ENCODE measurements at places on chromosomes 11 and 22.

DNA sequence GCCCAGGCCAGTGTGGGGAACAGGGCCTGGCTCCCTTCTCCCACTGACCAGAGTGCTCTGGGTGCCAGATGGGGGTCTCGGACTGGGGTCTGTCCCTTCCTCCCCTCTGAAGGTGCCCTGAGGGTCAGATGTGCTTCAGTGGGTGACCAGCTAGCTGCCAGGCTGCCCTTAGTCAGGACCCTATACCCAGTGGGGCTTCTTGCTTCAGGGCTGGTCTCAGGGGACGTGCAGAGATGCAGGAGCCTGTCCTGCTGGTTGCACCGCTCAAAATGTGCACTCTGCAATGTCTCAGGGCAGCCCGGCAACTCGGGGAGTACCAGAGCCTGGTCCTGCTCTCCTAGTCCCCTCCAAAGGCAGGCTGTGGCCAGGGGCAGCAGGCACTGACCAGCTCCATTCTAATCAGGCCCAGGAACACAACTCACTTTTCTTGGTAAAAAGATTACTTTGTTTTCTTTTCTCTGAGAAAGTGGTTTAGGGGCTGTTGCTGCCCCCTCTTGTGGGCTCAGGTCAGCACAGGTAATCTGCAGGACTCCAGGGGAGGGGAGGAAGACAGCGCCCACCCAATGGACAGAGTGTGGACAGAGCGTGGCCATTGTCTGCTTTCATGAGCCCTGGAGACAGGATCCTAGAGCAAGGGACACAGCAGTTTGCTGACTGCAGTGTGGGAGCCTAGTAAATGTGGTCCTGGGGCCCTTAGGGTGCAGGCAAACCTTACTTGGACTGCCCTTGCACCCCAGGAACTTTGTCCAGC, 80.9 kb downstream of the MED15 start:
- DNase-seq, result no peak

GRCh38 chr11:1708716-1709115, 11.7 kb downstream of the KRTAP5-6 start:
- DNase-seq, result no peak

- no peak for DNase-seq
These were observed 62.2 kb upstream of the HEPHL1 start for GRCh38 chr11:93958991-93959390.

GRCh38 chr11:35064114-35064800, 74.7 kb upstream of the CD44 start:
- no peak for DNase-seq

- no peak for DNase-seq
These were observed 367.0 kb upstream of the CADM1 start for GRCh38 chr11:115871161-115871760.

GRCh38 chr11:59175091-59175501, 3.2 kb downstream of the DTX4 start:
- DNase-seq, result no peak

GRCh38 chr22:28034760-28035401, 115.8 kb upstream of the PITPNB start:
- DNase-seq, result no peak

DNA sequence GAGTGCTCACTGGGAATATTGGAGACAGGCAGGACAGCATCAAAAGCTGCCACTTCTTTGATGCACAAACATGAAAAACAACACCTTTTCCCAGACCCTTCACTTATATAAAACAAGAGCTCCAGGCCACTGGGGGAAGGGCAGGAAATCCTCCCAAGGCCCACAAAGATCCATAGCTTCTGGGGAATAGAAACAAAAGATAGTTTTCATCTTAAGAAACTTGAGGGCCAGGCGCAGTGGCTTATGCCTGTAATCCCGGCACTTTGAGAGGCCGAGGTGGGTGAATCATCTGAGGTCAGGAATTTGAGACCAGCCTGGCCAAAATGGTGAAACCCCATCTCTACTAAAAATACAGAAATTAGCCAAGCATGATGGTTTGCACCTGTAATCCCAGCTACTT, 15.3 kb downstream of the RTL6 start:
- DNase-seq, result no peak

- no peak for DNase-seq
These were observed 119.8 kb downstream of the PKNOX2 start for GRCh38 chr11:125284245-125284850.

- no peak for DNase-seq
These were observed at the start of gene SLC16A8 for GRCh38 chr22:38083931-38084631. Gene SLC16A8 (minus strand): TSS chr22:38084184. CDS start chr22:38082873, 1,311 bp downstream.

DNA sequence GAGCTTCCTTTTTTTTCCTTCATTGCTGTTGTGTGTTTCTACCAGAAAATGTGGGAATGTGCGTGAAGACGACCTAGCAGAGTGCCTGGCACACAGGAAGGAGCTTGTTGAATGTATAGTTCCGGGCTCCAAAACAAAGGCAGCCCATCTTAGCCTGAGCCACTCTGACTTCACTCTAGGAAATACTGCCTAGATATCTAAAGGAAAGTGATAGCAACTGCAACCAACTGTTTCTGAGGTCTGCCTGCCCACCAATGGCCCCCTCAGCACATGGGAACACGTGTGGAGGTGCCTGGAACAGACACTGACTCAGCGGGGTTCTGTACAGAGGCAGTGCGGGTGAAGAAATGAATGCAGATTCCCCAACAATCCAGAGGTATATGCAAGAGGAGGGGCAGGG, 14.7 kb upstream of the XBP1 start:
- no peak for DNase-seq

- no peak for DNase-seq
These were observed 677.7 kb downstream of the BRD1 start for GRCh38 chr22:49149721-49150608.

- peak; percentile 75 for DNase-seq
These were observed 83.1 kb upstream of the MTNR1B start for GRCh38 chr11:92886243-92886905.

- no peak for DNase-seq
These were observed 20.4 kb upstream of the UPB1 start for GRCh38 chr22:24474649-24475255.

DNA sequence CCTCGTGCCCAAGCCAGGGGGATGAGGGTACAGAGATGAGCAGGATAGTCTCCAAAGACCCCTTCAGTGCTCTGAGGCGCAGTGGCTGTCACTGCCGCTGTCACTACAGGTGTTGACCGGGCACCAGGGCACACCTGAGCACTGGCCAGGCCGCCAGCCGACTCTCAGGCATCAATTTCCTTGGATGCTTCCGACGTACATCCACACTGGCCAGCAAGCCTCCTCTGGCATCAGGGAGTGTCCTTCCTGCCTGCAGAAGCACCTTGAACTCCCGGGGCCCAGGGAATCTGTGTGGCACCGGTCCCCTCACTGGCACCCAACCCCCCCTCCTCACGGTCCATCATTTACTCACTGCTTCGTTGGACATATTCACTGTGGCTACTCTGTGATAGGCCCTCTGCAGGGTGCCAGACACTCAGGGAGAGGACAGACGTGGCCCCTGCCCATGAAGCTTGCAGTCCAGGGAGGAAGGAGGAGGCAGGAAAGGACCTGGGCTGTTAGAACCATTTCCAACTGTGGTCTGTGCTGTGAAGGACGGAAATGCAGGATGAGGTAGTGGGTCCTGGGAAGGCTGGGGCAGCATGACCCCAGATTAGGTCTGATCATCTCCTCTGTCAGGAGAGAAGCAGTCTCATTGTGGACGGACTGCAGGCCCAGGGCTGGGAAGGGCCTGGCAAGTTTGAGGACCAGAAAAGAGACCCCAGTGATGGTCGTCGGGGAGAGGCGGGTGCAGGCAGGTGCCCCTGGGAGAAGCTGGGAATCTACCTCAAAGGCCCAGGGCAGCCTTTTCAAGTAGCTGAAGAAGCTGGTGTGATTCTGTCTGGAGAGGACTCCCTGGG, 46.3 kb upstream of the ANO1 start:
- no peak for DNase-seq

DNA sequence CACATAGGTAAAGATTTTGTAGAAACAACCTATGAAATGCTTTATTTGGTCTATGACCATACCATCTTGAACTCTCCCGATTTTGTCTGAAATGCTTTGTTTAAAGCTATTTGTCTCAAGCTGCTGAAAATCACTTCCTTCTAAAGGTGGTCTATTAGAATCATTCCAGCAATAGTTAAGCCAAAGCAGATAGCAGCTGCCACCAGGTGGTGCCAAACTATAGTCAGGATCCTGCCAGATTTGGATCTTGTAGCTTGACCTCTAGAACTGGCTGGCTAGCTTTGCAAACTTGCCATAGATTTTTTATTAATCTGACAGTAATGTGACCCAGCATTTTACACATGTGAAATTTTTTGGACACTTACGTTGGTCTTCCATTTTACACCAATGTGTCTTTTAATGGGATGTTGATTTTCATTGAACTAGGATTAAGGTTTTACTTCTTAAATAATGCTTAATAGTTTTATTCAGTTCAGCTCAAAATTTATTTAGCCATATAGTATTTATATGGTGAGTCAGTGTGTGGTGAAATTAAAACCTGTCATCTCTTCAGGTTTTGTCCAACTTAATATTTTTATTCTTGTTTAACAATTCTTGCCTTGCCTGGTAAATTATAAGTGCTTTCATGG, 19.7 kb downstream of the CTR9 start:
- DNase-seq, result peak; percentile 36

DNA sequence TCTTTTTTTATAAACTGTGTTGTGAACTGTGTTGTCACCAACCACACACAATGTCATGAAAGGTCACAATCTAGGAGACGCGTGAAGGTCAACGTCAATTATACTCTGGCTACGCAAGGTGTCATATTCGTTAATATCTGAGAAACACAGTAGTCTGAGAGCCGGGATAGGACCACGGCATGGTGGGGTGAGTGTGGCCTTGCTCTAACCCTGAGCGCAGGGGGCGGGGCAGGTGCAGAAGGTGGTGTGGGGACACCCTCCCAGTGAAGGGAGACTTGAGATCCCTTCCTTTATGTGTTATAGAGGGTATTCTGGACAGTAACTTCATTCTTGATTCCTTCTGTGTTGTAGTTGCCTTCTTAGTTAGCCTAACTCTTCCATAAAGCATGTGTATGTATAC, 883.0 kb downstream of the OPCML start:
- no peak for DNase-seq

GRCh38 chr11:61645179-61645868, 34.9 kb upstream of the DAGLA start:
- no peak for DNase-seq

DNA sequence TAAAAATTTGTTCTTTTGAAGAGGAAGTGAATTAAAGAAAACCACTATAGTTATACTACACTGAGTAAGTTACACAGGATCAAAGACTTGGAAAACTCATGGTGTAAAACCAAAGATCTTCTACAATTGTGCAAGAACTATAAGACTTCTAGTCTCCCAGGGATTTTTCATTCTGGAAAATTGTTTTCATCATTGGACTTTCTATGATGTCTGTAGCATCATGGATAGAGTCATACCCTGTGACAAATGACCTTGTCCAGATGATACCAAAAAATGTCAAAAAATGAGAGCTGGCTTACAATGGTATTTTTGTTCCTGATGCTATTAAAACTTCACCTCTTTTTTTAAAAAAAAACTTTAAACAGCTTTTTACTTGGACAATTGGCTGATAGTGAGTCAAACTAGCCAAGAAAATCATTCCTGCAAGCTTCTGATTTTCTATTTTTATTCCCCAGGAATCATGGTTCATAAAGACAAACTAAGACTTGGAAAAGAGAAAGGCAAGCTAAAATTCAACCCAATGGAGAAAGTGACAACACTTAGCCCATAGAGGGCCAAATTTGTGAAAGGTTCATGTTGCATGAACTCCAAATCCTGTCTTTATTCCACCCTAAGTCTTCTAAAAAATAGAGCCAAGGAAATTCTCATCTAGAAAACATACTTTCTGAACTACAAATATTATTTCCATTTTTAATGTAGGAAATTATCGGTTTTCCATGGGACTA, 30.7 kb downstream of the ME3 start:
- DNase-seq, result no peak

DNA sequence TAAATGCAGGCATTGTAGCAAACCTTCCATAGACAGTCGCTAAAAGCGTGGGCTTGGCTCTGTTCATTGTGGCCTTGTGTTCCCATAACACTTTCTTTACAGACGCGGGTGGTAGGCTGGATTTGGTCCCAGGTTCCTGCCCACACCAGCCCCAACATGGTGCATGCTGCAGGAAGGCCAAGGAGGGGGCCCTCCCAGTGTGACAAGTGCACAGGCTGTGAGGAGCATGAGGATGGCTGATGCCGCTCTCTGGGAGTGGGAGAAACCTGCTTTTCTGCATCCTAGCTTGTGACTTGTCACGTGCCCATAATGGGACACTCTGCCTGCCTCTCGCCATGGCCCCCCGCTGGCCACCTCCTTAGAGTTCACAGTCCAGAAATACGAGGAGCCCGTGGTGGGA, 161.8 kb upstream of the B3GAT1 start:
- DNase-seq, result no peak

DNA sequence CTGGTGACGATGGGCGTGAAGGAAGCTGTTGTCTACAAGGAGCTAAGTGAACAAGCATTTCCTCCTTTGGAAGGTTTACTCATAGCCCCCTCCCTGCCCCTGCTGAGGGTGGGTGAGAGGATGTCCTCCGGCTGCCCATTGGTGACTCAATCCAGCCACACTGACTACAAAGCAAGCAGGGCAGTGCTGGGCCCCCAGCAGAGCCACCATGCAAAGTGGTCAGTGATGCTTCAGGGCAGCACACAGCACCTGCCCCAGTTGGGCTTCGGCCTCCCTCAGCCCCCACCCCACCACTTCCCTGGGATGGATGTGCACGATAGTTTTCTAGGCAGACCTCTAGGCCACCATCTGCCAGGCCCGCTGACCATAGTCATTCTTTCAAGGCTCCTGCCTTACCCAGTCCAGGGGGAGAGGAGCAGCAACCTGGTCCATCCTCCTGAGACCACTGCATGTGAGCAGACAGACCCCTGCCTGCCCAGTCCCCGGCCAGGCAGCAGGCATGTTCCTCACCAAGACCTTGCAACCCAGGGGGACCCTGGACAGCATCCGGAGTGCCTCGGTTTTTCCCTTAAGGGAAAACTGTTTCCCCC, 125.1 kb downstream of the BCR start:
- DNase-seq, result no peak

DNA sequence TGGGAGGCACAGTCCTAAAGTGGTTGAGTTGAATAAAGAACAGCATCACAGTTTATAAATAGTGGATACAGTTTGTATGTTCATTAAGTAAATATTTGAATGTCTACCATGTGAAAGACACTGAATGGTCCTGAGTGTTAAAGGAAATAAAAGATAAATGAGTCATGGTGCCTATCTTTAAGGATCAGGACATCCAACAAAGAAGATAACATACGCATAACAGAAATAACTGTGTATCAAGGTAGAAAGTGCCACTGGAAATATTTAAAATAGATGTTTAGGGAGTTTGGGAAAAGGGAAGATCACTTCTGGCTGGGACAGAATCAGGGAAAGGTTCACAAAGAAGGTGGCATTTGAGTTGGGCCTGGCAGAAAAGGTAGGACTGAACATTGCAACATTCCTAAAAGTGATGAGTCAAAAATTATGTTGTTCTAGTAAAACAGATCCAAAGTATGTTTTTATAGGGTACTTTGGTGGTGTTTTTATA, 41.5 kb downstream of the CSTPP1 start:
- DNase-seq, result no peak

DNA sequence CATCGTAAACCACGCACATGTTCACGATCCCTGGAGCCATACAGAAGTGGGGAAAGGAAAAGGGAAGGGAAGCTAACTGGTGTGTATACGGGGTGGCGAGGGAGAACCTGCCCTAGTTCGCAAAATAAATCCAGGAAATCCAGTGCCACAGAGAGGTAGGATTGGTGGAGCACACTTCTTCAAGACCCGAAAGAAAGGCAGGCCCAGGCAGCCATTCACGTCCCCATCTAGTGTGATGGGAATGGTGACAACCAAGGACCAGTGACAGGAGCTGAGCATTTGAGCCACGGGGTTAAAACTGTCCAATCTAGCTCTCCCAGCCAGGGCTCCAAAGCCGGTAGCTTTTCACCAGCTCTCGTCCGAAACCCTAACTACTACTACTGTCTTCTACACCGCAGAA, 53.7 kb downstream of the IGSF9B start:
- no peak for DNase-seq

Measured in HuH-7 (cell line).